ENCODE measurements at places on chromosomes 6 and 20. TPM values are rescaled to one million over a fixed set of nuclear protein-coding genes. Genes with fewer than 3 reads are reported as not detected.

The NNAT gene
- total RNA-seq, result 0.81 TPM

The GPLD1 gene
- 30.3 TPM for total RNA-seq

The RHAG gene
- not detected for total RNA-seq

The RAD21L1 gene
- not detected for total RNA-seq

The LTB gene
- not detected for total RNA-seq

The TAAR8 gene
- total RNA-seq, result not detected

The IMPG1 gene
- total RNA-seq, result not detected

The HRH3 gene
- total RNA-seq, result not detected

DNA sequence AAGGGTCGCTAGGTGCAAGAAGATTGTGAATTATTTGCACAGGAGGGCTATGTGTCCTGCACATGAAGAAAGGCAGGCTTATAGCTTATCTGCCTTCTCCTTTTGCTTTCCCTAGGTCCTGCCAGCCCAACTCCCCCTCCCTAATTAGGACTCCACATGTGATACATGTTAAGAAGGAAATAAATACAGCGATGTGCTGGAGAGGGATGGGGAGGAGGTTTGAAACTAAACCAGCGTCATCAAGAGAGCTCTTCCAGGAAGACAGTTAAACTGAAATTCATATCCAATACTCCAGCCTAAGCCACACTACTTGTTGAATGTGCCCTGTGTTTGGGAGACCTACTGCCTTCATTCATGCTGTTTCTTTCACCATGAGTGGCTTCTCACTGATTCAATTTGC, 34.9 kb upstream of the UTRN start:
- no peak overlapping the region for H3K27ac ChIP-seq
- peaks cover 6% of the 10 kb centered on the region for H3K4me1 ChIP-seq
- no peak for DNase-seq
- no peaks in the 10 kb centered on the region for H3K27me3 ChIP-seq
- no peak overlapping the region for H3K4me3 ChIP-seq
- H3K36me3 ChIP-seq, result no peaks in the 10 kb centered on the region

DNA sequence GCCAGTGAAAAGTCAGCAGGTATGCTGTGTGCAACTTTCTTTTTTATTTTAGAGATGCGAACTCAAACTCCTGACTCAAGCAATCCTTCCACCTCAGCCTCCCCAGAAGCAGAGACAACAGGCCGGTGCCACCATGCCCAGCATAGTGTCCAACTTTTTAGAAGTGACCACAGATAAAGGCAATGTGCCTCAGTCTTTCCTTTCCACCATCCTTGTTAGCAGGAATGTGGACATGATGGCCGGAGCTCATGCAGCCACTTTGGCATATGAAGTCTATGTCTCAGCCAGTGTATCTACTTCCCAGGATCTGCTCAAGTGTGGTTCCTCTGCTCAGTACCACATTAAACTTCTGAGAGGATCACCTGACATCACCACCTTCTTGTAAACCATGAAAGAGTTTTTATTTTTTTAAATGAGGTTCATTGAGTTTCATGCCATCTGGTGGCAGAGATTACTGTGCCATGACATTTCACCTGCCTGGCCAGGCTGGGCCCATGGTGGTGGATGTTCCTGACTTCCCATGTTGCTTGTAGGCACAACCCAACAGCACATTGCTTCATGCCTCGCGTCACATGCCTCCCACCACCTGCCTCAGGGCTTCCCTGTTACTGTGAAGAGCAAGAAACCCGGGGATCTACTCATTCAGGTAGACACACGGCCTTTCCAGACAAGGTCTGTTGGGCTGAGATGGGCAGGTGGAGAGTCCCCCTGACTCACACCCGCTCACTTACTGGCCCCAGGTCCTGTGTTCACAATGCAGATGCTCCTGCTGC, 216.5 kb downstream of the LY86 start:
- H3K27me3 ChIP-seq, result no peaks in the 10 kb centered on the region
- no peaks in the 10 kb centered on the region for H3K36me3 ChIP-seq
- no peak overlapping the region for H3K27ac ChIP-seq
- no peak for DNase-seq

- H3K27ac ChIP-seq, result peak overlapping the region; percentile 42
- no peak for DNase-seq
- H3K36me3 ChIP-seq, result no peaks in the 10 kb centered on the region
- no peak overlapping the region for H3K4me3 ChIP-seq
- H3K4me1 ChIP-seq, result peaks cover 47% of the 10 kb centered on the region
- H3K27me3 ChIP-seq, result no peaks in the 10 kb centered on the region
Observed at GRCh38 chr6:112231594-112232060, 22.7 kb downstream of the LAMA4 start.

DNA sequence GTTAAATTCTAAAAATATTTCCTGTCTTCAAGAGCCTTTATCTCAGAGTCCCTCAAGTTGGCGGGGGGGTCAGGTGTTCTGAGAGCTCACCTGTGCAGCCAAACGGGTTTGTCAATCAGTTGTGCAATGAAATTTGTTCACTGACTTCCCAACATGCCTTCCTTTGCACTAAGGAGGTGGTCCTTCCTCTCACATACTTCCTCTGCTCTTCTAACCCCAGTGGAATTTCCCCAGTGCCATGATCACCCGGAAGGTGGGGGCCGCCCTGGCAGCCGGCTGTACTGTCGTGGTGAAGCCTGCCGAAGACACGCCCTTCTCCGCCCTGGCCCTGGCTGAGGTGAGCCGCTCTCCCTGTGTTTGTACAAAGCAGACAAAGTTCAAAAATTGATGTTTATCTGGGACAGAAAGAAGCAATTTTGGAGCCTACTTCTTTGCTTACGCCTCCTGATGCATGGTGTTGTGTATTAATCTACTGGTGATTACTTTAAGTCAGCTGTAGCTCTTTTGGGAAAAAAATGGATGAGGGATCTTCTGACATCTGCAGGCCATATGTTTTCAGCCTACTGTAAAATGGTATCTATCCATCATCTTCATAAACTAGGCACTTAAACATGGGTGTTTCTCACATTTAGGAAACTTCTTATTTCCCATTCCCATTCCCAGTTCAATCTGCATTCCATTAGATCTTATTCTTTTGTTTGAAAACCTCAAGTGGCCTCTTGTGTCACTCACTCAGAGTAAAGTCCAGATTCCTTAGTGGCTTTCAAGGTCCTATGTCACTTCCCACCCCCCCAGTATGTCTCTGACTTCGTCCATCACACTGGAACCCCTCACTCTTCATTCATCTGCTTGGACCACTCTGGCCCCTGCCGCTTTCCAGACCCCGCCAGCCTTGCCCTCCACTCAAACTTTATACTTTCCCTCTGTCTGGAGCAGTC, 10.1 kb downstream of the ALDH5A1 start:
- H3K27ac ChIP-seq, result no peak overlapping the region
- DNase-seq, result no peak
- no peak overlapping the region for H3K4me3 ChIP-seq
- H3K36me3 ChIP-seq, result peaks cover 15% of the 10 kb centered on the region

DNA sequence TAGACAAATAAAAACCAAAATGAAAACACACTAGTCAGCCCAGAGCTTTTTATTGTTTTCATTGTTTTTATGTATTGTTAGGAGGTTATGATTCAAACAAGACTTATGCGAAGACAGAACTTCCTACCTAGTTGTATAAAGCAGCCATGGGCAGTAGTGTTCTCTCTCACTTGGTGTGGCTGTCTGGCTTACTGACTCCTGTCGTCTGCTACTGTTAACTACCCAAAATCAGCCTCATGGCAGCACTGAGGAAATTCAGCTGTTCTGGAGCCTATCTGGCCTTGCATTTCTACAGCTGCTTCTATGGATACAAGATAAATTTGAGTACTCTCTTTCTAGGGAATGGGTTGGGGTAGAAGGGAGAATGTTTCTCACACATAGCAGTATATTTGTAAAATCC, 20.4 kb downstream of the VTA1 start:
- no peak overlapping the region for H3K27ac ChIP-seq
- H3K36me3 ChIP-seq, result no peaks in the 10 kb centered on the region
- no peak overlapping the region for H3K4me3 ChIP-seq
- no peaks in the 10 kb centered on the region for H3K27me3 ChIP-seq

DNA sequence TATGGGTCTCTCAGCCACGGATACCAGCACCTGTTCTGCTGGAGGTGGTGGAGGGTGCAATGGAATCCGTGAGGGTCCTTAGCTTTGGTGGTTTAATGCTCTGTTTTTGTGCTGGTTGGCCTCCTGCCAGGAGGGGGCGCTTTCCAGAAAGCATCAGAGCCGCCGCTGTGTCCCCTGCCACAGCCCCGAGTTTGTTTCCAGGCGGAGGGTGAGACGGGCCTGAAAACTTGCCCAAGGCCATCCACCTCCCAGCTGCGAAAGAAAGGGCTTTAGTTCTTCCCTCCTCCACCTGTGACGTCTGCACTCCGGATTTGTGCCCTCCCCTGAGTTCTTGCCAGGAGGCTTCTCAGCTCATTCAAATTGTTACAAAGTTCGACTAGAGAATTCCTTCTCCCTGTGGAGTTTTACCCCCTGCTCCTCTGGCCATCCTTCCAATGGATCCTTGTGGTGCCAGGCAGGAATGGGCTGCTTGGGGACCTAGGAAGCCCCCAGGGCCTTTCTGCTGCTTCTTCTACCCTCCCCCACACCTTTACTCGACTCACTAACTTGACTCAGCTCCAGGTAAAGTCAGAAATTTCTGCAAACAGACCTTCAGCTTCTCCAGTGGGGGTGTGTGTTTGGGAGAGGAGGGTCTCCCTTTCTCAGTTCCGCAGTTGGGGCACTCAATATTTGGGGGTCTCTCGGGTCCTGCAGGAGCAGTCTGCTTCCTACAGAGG, 873.7 kb downstream of the KIF16B start:
- no peak overlapping the region for H3K27ac ChIP-seq
- no peak for DNase-seq
- no peaks in the 10 kb centered on the region for H3K27me3 ChIP-seq
- H3K36me3 ChIP-seq, result no peaks in the 10 kb centered on the region
- no peaks in the 10 kb centered on the region for H3K4me1 ChIP-seq
- no peak overlapping the region for H3K4me3 ChIP-seq

- H3K4me1 ChIP-seq, result no peaks in the 10 kb centered on the region
- H3K27ac ChIP-seq, result no peak overlapping the region
- no peaks in the 10 kb centered on the region for H3K27me3 ChIP-seq
- H3K36me3 ChIP-seq, result no peaks in the 10 kb centered on the region
- no peak for DNase-seq
- no peak overlapping the region for H3K4me3 ChIP-seq
Observed at GRCh38 chr6:107154801-107155160, 39.5 kb upstream of the BEND3 start.

DNA sequence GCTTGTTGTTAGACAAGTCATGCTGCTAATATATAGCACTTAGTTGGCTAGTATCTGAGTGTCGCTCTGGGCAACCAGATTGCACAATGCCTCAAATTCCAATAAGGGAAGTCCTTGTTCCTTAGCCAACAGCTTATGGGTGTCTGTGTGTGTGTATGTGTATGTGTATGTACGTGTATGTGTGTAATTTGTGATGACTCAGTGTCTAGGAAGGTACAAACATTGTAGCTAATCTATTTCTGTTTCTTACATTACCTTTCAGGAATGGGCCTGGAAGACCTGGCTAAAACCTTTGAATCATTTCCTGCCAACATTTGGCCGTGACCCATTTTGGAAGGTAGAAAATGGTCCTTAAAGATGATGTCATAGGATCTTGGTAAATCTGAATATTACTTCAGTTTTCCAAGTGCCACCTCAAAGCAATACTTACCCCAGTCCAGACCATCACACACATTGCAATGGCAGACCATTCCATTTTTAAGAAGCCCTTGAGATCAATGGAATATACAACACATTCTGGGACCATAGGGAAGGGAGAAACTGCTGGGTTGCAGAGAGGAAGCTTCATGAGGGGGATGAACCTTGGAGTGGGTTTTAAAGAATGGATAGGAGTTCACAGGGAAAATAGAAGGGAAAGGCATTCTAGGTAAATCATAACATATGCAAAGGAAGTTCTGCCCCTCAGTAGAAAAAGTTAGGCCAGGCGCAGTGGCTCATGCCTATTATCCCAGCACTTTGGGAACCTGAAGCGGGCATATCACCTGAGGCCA, 25.1 kb downstream of the NEDD9 start:
- peaks cover 3% of the 10 kb centered on the region for H3K36me3 ChIP-seq
- no peaks in the 10 kb centered on the region for H3K27me3 ChIP-seq
- DNase-seq, result peak; percentile 62

DNA sequence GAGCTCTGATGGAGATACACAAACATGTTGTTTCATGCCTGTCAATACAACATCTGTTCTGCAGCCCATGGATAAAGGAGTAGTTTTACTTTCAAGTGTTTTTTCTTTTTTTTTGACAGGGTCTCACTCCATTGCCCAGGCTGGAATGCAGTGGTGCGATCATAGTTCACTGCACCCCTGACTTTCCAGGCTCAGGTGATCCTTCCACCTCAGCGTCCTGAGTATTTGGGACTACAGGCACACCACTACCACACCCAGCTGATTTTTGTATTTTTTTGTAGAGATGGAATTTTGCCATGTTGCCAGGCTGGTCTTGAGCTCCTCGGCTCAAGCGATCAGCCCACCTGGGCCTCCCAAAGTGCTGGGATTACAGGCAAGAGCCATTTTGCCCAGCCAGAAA, 97.0 kb downstream of the SMAP1 start:
- H3K27me3 ChIP-seq, result no peaks in the 10 kb centered on the region
- no peak overlapping the region for H3K4me3 ChIP-seq
- H3K36me3 ChIP-seq, result no peaks in the 10 kb centered on the region
- DNase-seq, result no peak
- H3K27ac ChIP-seq, result no peak overlapping the region
- no peaks in the 10 kb centered on the region for H3K4me1 ChIP-seq

DNA sequence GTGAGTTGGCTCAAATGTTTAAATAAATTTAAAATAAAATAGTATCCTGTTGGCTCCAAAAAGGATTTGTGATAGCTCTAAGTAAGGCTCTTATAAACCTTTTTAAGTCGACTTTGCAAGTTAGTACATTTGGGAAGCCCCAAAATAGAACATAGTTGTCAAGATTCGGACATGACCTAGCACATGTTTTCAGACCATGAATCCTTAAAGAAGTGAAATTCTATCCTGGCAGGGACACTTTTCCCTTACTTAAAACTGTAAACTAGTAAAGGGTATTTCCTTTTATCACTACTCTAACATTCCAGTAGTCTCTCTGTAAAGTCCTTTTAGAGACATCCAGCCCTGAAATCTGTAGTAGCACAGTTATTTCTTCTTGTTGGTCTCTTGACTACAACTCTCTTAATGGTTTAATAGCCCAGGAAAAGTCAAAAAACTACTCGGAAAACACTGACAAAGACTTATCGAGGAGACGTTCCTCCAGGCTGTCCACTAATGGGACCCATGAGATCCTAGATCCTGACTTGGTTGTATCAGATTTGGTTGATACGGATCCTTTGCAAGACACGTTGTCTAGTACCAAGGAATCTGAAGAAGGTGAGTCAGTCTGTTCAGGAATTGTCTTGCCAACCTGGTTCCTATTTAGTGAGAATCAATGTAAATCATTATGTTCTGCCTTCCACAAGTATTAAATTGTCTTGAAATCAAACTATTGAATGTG, 83.6 kb downstream of the SCAND1 start:
- no peaks in the 10 kb centered on the region for H3K36me3 ChIP-seq
- H3K4me3 ChIP-seq, result peak overlapping the region; percentile 7
- no peak for DNase-seq
- peak overlapping the region; percentile 77 for H3K27ac ChIP-seq
- H3K27me3 ChIP-seq, result no peaks in the 10 kb centered on the region

GRCh38 chr20:58392286-58392685, 3.3 kb downstream of the VAPB start:
- H3K4me1 ChIP-seq, result peaks cover 15% of the 10 kb centered on the region
- H3K36me3 ChIP-seq, result no peaks in the 10 kb centered on the region
- no peaks in the 10 kb centered on the region for H3K27me3 ChIP-seq
- no peak overlapping the region for H3K27ac ChIP-seq
- no peak overlapping the region for H3K4me3 ChIP-seq
